ENCODE measurements at places on chromosomes 12 and 14.

DNA sequence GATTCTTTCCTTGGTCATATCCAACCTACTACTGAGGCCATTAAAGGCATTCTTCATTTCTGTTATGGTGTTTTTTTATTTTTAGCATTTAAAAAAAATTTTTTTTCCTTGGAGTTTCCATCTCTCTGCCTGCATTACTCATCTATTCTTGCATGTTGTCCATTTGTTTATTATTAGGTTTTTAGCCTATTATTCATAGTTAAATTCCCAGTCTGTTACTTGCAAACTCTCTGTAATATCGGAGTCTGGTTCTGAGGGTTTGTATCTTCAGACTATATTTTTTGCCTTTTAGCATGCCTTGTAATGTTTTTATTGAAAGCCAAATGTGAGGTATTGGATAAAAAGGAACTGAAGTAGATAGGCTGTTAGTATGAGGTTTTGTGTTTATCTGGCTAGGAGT lies 284.3 kb downstream of the FUT8 start:
- no peak for DNase-seq

DNA sequence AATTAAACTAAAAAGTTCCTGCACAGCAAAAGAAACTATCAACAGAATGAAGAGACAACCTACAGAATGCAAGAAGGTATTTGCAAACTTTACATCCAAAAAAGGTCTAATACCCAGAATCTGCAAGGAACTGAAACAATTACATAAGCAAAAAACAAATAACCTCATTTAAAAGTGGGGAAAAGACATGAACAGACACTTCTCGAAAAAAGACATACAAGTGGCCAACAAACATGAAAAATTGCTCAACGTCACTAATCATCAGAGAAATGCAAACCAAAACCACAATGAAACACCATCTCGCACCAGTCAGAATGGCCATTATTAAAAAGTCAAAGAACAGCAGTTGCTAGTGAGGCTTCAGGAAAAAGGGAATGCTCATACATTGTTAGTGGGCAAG lies 15.2 kb downstream of the PDE6H start:
- no peak for DNase-seq

DNA sequence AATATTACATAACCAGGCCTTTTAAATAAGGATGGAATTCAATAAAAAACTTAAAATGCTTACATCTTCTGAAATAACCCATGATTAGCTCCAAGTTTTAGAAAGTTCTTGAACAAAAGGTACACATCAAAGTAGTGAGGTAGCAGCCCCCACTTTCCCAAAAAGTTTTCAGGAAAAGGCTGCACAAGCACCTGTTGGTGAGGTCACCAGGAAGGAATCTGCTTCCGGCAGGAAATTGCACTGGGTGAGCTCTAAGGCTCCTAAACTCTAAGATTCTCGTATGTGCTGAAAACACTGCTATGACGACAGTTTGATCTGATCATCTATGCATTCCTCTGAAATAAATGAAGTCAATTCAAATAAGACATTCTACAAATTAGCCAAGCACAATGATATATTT lies 34.3 kb upstream of the TTC7B start:
- no peak for DNase-seq

- peak; percentile 96 for DNase-seq
These were observed at the start of gene CCNT1 for GRCh38 chr12:48716493-48717251. CCNT1 (minus strand) TSS chr12:48716707; CDS start chr12:48716675, 32 bp downstream.

GRCh38 chr12:26786491-26786864 lies 46.5 kb downstream of the ITPR2 start:
- DNase-seq, result no peak

GRCh38 chr12:53381731-53382630 lies 2.0 kb downstream of the SP1 start:
- DNase-seq, result no peak

GRCh38 chr12:89863493-89863938 lies 154.9 kb upstream of the ATP2B1 start:
- no peak for DNase-seq

GRCh38 chr14:82412545-82412944 lies 878.9 kb upstream of the SEL1L start:
- no peak for DNase-seq

- DNase-seq, result no peak
These were observed 14.4 kb downstream of the CLSTN3 start for GRCh38 chr12:7144414-7145120.

- DNase-seq, result no peak
These were observed 152.5 kb upstream of the BTG1 start for GRCh38 chr12:92297932-92298696.

- DNase-seq, result no peak
These were observed 15.8 kb upstream of the DTX1 start for GRCh38 chr12:113040722-113041171.

- DNase-seq, result no peak
These were observed 11.4 kb downstream of the TMX1 start for GRCh38 chr14:51251486-51251885.

GRCh38 chr12:52871291-52872039 lies 22.7 kb upstream of the KRT78 start:
- no peak for DNase-seq

DNA sequence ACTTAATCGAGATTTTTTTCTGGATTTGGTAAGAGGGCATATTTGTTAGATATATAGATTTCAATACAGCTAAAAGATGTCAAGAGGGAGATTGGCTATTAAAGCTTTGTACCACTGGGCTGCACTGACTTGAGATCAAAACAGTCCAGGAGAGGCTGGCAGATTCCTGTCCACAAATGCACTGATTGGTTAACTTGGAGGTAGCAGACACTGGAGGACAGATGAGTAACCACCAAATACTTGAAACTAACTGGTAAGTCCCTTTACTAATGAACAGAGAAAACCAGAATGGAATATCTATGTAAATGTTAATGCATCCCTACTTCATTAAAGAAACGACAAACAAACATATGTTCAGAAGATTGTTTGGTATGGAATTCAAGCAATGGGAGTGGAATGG lies 416.6 kb downstream of the LRIG3 start:
- no peak for DNase-seq

DNA sequence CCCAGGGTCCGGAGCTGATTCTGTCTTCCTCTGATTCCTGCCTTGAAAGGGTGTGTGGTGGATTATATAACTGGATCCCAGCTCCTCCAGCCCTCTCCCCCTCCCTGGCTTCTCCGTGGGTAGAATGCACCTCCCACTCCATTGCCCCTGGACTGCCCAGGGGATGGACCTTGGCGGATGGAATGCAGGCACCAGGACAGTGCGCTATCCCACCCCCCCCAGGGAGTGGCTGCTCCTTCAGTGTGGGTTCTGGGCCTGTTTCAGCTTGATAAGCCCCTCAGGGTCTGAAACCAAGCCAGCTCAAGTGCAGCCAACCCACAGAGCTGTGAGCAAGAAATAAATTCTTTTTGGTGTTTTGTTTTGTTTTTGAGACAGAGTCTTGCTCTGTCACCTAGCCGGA lies 112.4 kb upstream of the TMEM132D start:
- DNase-seq, result no peak

DNA sequence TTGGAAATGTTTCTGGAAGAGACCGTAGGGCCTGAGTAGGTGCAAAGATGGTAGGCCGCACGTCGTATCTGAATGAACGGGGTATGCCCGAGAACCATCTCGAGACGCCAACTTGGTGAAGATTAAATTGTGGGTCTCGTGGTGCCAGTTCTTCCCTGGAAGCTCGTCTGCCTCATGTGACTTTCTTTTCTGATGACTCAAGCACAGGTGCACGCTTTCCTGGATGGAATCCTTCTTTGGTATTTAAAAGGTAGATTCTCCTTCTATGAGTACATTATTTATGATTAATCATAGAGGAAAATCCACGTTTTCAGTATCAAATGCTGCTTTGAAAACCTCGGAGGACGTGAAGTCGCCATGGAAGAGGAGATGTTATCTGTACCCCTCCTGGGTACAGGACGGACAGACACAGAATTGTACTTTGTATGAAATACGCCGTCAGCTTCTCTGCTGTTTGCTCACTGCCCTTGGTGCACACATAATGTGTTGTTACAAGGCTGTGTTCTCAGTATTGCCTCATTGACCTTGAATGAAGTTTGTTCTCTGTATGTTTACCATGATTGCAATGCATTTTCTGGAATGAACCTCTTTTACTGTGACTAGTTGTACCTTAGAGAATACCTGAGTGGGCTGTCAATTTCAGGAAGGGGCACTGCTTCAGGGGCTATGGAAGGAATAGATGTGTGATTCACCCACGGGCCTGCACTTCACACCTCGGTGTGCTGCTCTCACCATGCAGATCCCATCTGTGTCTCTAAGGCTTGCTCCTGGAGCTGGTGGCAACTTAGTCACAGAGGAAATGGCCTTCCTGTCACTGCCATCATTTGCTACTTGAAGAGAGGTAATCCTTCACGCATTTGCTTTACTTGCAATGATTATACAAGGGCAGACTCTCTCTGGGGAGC lies 137.3 kb upstream of the RTL1 start:
- DNase-seq, result no peak

- DNase-seq, result no peak
These were observed 4.9 kb upstream of the NEMF start for GRCh38 chr14:49857427-49858003.

DNA sequence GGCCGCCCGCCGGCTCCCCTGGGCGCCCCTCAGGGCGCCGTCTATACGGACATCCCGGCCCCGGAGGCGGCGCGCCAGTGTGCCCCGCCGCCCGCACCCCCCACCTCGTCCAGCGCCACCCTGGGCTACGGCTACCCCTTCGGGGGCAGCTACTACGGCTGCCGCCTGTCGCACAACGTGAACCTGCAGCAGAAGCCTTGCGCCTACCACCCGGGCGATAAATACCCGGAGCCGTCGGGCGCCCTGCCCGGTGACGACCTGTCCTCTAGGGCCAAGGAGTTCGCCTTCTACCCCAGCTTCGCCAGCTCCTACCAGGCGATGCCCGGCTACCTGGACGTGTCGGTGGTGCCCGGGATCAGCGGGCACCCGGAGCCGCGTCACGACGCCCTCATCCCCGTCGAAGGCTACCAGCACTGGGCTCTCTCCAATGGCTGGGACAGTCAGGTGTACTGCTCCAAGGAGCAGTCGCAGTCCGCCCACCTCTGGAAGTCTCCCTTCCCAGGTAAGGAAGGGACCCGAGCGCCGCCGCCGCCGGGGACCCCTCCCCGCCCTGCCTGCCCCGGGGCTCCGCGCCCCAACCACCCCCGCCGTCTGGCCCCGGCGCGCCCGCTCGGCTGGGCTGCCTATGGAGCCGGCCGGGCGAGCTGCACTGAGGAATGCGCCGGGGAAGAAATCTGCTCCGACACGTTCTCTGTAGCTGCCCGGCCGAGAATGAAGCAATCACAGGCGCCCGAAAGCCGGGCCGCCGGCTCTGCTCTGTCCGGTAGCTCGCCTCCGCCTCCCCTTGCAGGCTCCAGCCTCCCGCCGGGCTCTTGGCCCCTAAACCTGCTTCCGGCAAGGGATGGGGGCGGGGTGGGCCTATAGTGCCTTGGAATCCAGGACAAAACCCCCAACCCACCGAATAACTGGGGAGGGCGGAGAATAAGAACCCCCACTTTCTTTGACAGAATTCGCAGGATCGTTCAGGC lies 794 bp downstream of the HOXC13 start:
- no peak for DNase-seq

DNA sequence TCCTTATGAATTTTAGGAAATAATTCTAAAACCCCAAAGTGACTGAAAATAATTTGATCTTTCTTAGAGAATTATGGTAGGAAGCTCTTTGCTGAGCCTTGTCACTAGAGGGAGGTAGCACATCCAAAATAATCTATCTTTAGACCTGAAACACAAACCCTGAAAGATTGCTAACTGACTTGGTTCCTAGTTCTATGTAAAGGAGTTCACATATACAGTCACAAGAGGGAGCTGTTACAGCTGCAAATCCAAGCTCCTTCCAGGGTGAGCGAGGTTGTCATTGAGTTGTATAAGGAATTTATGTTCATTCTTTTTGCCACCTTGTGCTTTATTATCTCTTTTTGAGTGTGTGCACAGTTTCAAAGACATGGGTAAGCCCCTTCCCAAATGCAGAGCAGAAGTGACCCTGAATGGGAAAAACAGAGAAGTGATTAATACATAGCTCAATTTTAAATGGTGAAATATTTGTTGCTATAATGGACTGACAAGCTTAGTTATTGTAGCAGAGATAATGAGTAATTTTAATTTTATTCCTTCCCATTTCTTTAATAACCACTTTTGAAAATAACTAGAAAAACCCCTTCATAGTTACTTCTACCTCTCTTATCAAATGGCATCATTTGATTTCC lies 387.9 kb downstream of the DAD1 start:
- no peak for DNase-seq

- DNase-seq, result no peak
These were observed 82.1 kb upstream of the TMCC3 start for GRCh38 chr12:94732367-94732990.

- DNase-seq, result peak; percentile 98
These were observed 39.1 kb downstream of the CORO1C start for GRCh38 chr12:108691998-108692808.

DNA sequence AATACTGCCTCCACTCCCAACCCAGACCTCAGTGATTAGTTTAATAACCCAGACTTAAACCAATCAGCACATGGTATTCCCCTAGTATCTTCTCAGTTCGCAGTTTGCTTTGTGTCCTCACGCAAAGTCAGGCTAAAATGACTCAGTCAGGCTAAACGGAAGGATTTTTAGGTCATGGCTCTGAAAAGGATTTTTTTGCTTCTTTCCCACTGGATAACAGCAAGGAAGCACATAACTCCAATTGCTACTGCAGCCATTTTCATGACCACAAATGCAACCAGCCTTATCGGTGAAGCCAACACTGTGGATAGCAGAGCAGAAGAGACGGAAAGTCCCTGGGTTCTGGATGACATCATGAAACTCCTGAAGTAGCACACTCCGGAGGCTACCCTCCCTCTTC lies 67.7 kb downstream of the ZC3H14 start:
- DNase-seq, result no peak

DNA sequence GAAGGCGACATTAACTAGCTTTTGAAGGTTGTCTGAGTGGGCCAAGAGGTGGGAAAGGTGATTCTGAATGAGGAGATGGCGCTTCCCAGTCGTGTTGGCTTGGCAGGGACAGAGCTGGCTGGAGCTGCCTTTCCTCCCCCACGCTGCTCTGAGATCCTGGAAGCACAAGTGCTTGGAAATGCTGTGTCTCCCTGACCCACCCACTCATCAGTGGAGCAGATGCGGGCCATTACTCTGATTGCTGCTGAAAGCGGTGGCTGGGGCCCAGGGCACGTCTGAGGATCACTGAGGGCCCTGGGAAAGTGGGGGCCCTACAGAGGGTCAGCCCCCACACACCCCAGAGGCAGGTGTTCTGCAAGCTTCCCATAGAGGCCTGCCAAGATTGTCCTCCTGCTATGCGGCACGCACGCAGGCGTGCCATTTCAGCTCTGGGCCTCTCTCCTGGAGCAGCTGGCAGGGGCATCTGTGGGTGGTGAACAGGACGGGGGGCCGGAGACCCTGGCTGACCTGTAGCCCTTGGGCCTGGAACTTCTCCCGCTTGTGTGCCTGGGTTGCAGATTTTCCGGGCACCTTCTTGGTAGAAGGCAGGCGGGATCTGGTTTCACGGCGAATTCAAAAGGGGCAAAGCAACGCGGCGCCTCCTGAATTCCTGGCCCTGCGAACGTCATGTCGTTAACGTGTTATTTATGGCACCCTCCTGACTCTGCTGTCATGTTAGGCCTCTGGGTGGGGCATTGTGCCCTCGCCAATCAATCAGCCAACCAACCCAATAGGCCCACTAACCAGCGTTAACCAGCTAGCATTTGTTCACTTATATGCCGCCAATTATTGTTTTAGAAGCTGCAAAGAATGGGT lies 133.8 kb upstream of the TBX3 start:
- DNase-seq, result no peak

Data from NCI-H187 treated with DMSO at 0.1 percent for 48 hours (cell line).